ENCODE measurements at places on chromosomes 4 and X.
A peak's percentile ranks its signal among the peaks of the same experiment; 100 is the strongest.

- no peak for DNase-seq
Observed at GRCh38 chr4:33881176-33881575, 2363.1 kb downstream of the ARAP2 start.

DNA sequence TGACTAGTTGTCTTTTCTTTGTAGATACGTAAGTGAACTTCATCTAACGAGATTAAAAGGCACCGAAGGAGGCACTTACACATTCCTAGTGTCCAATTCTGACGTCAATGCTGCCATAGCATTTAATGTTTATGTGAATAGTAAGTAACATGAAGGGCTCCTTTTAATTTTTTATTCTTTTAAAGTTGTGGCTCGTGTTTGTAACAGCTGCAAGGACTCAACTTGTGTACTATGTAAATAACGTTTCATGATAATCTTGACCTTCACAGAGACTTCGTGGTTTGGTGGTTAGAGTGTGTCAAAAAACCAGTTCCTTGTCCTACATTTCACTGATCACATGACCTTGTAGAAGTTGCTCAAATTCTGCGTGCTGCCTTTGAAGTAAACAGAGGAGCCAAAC is 51.6 kb downstream of the KIT start:
- DNase-seq: no peak

DNA sequence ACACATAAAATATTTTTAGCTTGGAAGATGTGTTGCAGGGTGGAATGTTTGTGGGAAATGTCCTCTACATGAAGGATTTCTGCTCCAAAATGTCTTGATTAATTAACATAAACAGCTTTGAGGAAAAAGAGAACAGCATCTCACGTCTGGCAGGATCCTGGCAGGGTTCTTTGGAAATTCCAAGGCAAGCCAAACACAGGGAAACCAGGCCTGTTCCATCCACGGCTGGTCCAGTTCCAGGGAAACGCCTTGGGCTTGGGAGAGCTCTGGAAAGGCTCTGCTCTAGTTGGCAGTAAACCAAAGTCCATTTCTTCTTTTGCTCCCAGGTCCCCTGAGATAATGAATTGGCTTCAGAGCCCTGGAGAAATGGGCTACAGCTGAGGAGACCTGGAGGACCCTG is 42.4 kb upstream of the GAB1 start:
- DNase-seq: no peak

DNA sequence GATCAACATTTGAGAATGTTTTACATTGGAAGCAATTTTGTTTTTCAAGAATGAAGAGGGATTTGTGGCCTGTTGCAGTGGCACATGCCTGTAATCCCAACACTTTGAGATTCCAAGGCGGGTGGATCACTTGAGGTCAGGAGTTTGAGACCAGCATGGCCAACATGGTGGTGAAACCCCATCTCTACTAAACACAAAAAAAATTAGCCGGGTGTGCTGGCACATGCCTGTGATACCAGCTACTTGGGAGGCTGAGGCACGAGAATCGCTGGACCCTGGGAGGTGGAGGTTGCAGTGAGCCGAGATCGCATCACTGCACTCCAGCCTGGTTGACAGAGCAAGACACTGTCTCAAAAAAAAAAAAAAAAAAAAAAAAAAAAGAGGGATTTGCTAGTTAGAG is 127.8 kb downstream of the RPA4 start:
- DNase-seq: no peak

- DNase-seq: no peak
Observed at GRCh38 chr4:11051181-11051580, 366.6 kb upstream of the CLNK start.

GRCh38 chr4:22686141-22686540 is 6.6 kb upstream of the GBA3 start:
- no peak for DNase-seq

GRCh38 chrX:49291615-49292337 is 11.7 kb upstream of the GAGE10 start:
- DNase-seq: peak; percentile 68

GRCh38 chrX:149517308-149517707 is 12.2 kb upstream of the IDS start:
- no peak for DNase-seq

DNA sequence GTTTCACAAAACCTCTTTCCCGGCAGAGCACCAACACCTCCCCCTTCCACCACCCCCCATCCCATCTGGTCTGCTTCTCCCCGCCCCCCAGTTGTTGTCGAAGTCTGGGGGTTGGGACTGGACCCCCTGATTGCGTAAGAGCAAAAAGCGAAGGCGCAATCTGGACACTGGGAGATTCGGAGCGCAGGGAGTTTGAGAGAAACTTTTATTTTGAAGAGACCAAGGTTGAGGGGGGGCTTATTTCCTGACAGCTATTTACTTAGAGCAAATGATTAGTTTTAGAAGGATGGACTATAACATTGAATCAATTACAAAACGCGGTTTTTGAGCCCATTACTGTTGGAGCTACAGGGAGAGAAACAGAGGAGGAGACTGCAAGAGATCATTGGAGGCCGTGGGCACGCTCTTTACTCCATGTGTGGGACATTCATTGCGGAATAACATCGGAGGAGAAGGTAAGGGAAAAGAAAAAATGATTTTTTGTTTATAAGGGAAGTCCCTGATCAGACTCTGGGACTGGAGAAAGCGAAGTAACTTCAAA is at the start of gene PDGFRA:
TSS of gene PDGFRA (plus strand) at position 333 of the 541 bp plus-strand sequence. CDS start 29,476 bp downstream, outside the sequence.
- DNase-seq: no peak

DNA sequence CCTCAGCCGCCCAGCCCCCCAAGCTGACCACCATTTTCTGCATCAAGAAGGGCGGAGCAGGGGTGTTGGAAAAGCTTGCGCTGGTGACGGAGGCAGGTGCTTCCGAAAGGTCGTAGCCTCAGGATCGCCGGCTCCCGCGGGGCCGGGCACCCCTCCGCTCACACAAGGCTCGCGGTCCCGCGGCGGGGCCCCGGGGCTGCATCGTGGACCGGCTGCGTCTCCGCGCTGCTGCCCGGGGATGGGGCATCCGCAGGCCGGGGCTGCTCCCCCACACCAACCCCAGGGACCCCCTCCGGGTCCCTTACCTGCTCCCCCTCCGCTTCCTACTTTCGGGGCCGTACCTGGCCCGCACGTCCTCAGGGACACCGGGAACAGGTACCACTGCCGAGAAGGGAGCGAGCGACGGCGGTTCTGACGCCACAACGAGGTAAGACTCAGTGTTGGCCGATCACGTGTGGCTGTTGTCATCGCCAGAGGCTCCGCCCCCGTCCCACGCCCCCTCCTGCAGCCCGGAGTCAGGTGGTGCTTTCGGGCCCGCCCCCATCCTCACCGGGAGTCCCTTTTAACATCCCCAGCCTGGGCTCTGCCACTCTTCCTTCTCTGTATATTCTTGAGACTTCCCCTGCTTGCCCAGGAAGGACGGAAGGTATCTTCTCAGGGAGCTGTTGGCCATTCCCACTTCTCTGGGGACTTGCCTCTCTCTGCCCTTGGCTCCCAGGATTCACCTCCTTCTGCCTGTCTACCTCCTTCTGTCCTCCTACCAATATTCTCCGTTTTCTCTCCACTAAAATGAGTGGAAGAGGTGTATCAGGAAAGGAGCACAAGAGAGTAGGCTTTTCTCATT is at the start of gene BEX2:
TSS of gene BEX2 (minus strand) at position 436 of the 844 bp plus-strand sequence. CDS start 1,014 bp downstream, outside the sequence.
- DNase-seq: peak; percentile 66

- no peak for DNase-seq
Observed at GRCh38 chrX:39900777-39901170, 197.0 kb downstream of the BCOR start.

- no peak for DNase-seq
Observed at GRCh38 chr4:24662056-24662455, 77.7 kb upstream of the DHX15 start.

DNA sequence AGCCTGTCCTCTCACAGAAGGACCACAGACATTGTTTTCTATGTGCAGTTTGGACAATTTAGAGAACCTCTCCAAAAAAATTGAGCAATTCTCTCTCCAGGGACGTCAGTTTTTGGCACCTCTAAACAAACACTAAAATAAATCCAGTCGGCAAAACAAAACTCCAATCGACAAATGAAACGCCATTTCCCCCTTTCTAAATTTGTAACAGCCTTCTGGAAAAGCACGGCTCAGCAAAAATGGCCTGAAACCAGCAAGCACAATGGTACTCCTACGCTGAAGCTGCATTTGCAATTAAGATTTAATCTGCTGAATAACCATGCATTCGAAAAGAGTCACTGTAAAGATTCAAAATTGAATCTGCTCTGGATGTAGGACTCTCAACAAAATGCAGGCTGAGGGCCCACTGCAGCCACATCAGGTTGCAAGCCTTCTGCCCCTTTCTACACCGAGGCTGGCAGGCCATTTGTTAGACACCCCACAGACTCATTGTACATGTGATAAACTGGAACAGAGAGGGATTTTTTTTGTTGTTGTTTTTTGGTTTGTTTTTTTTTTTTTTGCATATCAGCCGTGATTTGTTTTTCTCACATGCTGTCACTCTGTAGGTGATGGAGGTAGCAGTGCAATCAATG is 79.9 kb upstream of the MAP3K15 start:
- no peak for DNase-seq

DNA sequence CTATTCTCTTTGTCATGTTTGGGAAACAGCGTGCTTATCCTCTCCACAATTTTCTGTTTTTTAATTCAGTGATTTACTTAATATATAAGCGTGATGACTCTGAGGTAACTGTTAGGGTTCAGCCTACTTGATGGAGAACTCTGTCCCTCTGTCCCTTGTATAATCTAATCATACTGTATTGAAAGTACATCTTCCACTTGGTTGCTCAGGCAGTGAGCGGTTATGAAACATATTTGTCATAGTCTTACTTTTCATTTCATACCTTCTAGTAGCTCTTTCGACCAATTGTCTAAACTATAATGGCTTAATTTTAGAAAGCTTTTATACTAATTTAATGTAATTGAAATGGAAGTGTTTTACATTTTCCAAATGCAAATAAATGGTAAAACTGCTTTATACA is 469.0 kb downstream of the TLL1 start:
- DNase-seq: no peak

DNA sequence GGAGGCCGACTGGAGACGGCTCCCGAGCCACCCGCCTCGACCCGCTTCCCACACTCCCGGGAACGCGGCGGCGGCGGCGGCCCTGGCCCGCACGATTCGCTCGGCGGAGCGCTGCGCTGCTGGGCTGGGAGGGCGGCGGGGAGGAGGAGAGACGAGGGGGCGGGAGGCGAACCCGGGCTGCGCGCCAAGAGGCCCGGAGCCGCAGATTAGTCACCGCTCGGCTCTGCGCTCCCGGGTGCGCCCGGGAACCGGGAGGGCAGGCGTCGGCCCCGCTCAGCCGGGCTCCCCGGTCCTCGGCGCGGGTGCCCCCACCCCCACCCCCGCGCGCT is 11.2 kb upstream of the BCOR start:
- DNase-seq: peak; percentile 76

- DNase-seq: no peak
Observed at GRCh38 chr4:28279249-28279648, 1418.6 kb downstream of the STIM2 start.

- DNase-seq: no peak
Observed at GRCh38 chr4:108118505-108118904, 50.2 kb downstream of the LEF1 start.

All from liver (tissue), 10 donors.